Activated naive CD4-positive, alpha-beta T cell treated with anti-CD3 and anti-CD28 coated beads for 36 hours (primary cell): ENCODE measurements at places on chromosomes 1 and 21. TPM values are rescaled to one million over a fixed set of nuclear protein-coding genes. Genes with fewer than 3 reads are reported as not detected.
A peak's percentile ranks its signal among the peaks of the same experiment; 100 is the strongest.

OLIG2 gene
- total RNA-seq = not detected

CLDN17 gene
- total RNA-seq = not detected

MAPKAPK2 gene
- 85.3 TPM for total RNA-seq

C1orf94 gene
- not detected for total RNA-seq

PLPPR4 gene
- total RNA-seq = not detected

FRRS1 gene
- total RNA-seq = 0.52 TPM

LDLRAD2 gene
- not detected for total RNA-seq

PCBP3 gene
- total RNA-seq = 10.0 TPM

RIIAD1 gene
- not detected for total RNA-seq

DNA sequence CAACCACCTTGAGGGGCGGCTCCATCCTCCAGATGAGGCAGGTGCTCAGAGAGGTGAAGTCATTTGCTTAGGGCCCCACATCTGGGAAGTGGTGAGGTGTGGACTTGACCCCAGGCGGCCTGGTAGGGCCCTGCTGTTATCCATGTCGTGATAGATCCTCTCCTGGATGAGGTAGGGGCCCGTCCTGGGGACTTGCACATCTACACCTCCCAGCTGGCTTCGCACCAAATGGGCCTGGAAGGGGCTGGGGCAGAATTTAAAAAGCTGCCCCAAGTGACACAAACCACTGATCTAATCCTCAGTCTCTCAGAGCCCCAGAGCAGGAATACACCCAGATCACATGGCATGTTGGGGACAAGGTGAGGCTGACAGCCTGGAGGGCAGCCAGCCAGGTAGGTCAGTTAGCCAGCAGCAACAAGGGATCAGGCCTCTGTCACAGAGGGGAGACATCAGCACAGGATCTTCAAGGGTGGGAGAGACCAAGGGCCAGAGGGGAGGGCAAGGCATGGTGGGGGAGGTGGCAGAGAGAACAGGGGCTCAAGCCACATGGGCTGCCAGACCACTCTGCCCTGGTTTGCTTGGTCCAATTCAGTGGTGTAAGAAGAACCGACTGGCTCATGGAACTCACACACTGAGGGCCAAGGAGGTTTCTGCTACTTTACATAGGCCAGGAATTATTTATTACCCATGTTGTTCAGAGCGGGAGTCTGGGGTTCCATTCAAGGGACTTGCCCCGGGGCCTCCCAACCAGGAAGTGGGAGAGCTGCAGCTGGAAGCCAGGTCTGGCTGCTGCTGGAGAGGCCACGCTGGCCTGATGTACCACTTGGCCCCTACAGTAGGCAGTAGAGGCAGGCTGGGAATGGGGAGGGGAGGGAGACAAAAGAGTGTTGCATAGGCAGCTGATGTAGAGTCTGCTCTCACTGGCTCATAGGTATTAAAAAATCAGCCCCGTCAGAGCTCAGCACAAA is 12.1 kb downstream of the LRP8 start:
- H3K4me3 ChIP-seq = no peak overlapping the region
- H3K27ac ChIP-seq = no peak overlapping the region
- no peaks in the 10 kb centered on the region for H3K27me3 ChIP-seq
- DNase-seq = no peak

- H3K4me3 ChIP-seq = no peak overlapping the region
- no peaks in the 10 kb centered on the region for H3K4me1 ChIP-seq
- no peaks in the 10 kb centered on the region for H3K36me3 ChIP-seq
- DNase-seq = no peak
- peaks cover 2% of the 10 kb centered on the region for H3K27me3 ChIP-seq
- no peak overlapping the region for H3K27ac ChIP-seq
Measured at GRCh38 chr1:3731583-3732433, 20.4 kb upstream of the CCDC27 start.

DNA sequence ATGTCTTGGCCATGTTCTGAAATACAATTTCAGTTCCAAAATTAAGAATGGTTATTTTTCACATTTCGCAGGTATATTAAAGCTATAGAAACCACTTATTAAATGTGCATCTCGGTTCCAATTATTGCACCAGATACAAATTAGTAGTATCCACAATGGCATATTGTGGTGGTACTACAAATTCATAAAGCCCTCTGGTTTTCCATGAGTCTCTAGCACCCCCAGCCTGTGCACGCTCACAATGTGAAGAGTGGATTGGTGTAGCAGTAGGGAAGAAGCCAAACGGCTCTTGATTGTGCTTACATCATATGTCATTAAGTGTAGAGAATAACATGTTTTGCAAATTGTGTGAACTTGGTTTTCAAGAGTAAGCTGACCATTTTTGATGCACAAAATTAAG is 1.9 kb upstream of the BRINP3 start:
- H3K4me1 ChIP-seq = peaks cover 13% of the 10 kb centered on the region
- DNase-seq = no peak
- no peak overlapping the region for H3K27ac ChIP-seq
- H3K4me3 ChIP-seq = no peak overlapping the region
- no peaks in the 10 kb centered on the region for H3K36me3 ChIP-seq

DNA sequence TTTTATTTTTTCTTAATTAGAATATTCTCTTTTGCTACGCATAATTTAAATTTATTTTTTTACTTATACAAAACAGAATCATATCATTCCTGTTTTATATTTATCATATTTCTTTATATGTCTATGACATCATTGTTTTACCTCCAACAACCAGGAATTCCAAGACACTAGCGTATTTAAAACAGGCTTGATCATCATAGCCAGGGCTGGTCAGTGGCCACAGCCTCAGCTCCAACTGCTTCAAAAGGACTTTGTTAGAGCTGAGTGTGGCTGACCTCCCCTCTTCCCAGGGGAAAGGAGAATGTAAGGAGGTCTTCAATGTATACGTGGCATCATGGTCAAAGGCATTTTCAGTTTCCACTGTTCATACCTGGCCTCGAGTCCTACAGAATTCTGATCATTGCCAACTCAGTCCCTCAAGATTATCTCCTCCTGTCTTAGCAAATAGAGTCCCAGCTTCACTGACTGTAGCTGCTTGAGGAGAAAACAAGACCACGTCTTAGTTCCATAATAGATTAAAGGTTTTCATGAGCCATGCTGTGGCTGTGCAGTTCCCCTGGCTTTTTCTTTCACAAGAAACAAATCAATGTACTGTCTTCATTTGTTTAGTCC is 444.0 kb downstream of the PTPRC start:
- peaks cover 7% of the 10 kb centered on the region for H3K4me1 ChIP-seq
- H3K27ac ChIP-seq = no peak overlapping the region
- H3K36me3 ChIP-seq = no peaks in the 10 kb centered on the region
- H3K4me3 ChIP-seq = no peak overlapping the region

DNA sequence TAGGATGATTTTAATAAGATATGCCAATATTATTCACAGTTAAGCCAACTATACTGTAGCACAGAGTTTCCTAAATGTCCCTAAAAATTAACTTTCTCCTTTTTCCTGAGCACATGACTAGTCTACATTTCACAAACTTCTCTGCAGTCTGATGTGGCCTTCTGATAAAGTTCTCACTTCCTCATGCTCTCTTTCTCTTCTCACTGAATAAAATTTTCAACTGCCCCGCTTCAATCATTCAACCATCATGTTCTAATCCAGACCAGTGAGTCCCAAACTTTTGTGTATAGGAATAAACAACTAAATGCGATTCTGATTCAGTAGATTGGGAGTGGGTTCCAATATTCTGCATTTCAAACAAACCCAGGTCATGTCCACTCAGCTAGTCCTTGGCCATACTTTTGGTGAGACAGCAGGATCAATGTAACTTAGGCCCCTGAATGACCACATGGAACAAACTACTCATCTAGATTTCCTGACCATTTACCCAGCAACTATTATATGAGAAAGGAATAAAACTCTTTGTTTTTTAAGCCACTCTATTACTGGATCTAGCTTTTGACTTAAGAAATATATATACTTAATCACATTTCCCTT is 20.1 kb downstream of the TUT4 start:
- peaks cover 45% of the 10 kb centered on the region for H3K4me1 ChIP-seq
- DNase-seq = no peak
- no peak overlapping the region for H3K4me3 ChIP-seq
- no peak overlapping the region for H3K27ac ChIP-seq

GRCh38 chr1:211812584-211812983 is 18.0 kb downstream of the LPGAT1 start:
- H3K36me3 ChIP-seq = peaks cover 24% of the 10 kb centered on the region
- no peak for DNase-seq
- H3K4me3 ChIP-seq = no peak overlapping the region
- H3K27me3 ChIP-seq = no peaks in the 10 kb centered on the region
- H3K27ac ChIP-seq = no peak overlapping the region
- no peaks in the 10 kb centered on the region for H3K4me1 ChIP-seq

GRCh38 chr1:154495496-154496273 is 6.3 kb upstream of the TDRD10 start:
- H3K4me1 ChIP-seq = peaks cover 51% of the 10 kb centered on the region
- no peaks in the 10 kb centered on the region for H3K36me3 ChIP-seq
- H3K4me3 ChIP-seq = no peak overlapping the region

- peak overlapping the region; percentile 5 for H3K4me3 ChIP-seq
- H3K4me1 ChIP-seq = peaks cover 24% of the 10 kb centered on the region
- no peak for DNase-seq
- H3K36me3 ChIP-seq = peaks cover 7% of the 10 kb centered on the region
Measured at GRCh38 chr1:212684076-212684475, 15.6 kb downstream of the BATF3 start.

DNA sequence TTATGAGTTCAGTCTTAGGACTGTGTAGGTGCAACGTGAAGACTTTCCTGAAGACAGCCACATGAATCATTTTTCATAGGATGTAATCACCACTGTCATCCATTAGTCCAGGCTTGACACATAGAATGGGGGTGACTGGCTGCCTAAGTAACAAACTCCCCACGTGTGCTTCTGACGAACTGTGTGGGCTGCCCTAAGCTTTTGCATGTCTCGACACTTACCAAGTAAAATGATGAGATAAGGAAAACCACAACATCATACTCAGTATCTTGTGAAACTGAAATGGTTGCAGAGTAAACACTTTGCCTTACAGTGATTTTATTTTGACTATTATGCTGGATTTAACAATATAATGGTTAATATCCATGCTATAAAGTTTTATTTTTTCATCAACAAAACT is 19.5 kb downstream of the ERG start:
- no peak for DNase-seq
- no peak overlapping the region for H3K4me3 ChIP-seq
- no peak overlapping the region for H3K27ac ChIP-seq
- H3K4me1 ChIP-seq = peaks cover 4% of the 10 kb centered on the region

DNA sequence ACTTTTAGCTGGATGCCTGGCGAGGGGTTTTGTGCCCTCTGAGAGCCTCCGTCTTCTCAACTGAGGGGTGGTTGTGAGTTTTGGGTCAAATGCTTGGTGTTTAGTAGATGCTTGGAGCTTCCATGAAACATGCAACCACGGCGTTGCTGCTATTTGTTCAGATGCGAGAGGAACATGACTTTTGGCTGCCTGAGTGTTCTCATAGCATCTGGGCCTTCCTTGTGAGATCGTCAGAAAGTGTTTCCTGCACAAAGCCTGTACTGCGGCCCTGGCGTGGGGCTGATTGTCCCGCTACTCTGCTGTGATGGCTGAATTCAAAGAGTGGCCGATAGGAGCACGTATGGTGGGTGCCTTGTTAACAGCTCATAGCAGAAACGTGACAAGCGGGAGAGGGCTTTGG is 69.8 kb upstream of the FAM3B start:
- peaks cover 10% of the 10 kb centered on the region for H3K27me3 ChIP-seq
- no peak for DNase-seq
- no peak overlapping the region for H3K27ac ChIP-seq
- no peaks in the 10 kb centered on the region for H3K4me1 ChIP-seq

DNA sequence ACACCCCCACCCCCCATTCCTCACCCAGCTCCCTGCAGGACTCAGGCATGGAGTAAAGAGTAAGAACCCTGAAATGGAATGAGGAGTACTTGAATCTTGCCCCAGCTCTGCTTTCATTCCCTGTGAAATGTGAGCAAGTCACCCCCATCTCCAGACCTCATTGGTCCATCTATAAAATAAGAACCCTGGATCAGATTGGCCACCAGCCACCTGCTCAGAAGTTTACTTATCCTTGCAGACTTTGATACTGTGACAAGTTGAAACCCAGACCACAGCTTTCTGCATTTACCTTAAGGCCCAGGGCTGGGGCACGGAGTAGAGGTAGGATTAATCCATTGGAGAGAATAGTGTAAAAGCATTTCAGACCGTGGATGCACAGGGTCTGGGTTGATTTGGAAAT is 2.2 kb downstream of the KISS1 start:
- no peaks in the 10 kb centered on the region for H3K36me3 ChIP-seq
- H3K27ac ChIP-seq = no peak overlapping the region
- H3K4me1 ChIP-seq = peaks cover 16% of the 10 kb centered on the region
- H3K27me3 ChIP-seq = peaks cover 25% of the 10 kb centered on the region
- no peak overlapping the region for H3K4me3 ChIP-seq
- no peak for DNase-seq

DNA sequence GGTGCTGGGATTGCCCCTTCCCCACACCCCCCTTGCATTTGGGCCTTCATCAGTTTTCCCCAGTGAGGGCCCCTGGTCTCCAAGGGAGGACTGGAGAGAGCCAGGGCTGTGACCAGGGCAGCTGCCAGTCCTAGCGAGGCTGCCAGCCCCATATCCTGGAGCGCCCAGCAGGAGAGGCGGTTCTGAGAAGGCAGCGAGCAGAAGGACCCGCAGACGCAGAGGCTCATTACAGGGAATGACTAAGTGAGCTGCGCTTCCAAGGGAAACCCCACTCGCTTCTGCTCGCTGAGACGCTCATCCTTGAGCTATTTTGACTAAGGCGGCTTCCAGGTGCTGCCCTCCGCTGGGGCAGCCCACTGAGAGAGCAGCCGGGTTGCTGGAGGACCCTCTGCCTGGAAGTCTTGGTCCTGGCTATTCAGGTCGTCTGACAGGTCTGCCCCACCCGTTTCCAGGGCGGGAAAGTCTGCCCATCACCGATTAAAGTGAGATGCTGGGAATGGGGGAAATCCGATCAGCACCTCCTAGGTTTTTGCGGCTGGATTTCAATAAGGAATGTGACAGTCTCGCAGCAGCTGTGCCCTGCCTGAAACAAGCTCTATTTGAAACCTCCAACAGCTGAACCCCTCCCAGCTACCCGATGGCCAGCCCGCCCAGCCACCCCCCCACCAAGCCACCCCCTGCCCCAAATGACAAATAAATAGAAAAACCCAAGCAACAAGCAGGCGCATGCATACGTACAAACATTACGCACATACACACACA is 2.8 kb downstream of the KCNN3 start:
- H3K4me1 ChIP-seq = peaks cover 33% of the 10 kb centered on the region
- DNase-seq = peak; percentile 4
- H3K27ac ChIP-seq = no peak overlapping the region
- no peaks in the 10 kb centered on the region for H3K36me3 ChIP-seq
- no peak overlapping the region for H3K4me3 ChIP-seq

- peak; percentile 1 for DNase-seq
- H3K4me1 ChIP-seq = no peaks in the 10 kb centered on the region
- H3K27ac ChIP-seq = no peak overlapping the region
- peaks cover 7% of the 10 kb centered on the region for H3K27me3 ChIP-seq
Measured at GRCh38 chr1:30405081-30405480, 318.3 kb downstream of the MATN1 start.
